ENCODE measurements at places on chromosomes 11 and 22.

GRCh38 chr11:35146711-35147110 lies 7.7 kb downstream of the CD44 start:
- DNase-seq, result no peak

DNA sequence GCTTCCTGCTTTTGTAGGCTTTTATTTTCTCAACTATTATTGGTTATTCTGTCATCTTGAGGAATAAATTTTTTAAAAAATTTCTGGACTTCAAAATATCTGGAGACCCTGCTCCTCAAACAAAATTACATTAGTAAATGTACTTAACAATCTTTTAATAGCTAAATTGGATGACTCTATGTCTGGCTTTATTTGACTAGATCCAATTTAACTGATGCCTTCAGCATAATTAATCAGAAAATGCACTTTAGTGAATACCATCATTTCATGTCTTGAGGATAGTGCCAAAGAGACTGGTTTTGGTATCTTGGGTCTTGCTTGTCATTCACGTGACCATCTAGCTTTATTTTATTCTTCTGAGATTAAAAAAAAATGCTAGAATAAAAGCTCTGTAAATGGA lies 1301.2 kb downstream of the JRKL start:
- no peak for DNase-seq

GRCh38 chr11:8654503-8654902 lies 28.0 kb downstream of the TRIM66 start:
- no peak for DNase-seq

GRCh38 chr11:82890936-82891335 lies 9.3 kb downstream of the PRCP start:
- DNase-seq, result no peak

DNA sequence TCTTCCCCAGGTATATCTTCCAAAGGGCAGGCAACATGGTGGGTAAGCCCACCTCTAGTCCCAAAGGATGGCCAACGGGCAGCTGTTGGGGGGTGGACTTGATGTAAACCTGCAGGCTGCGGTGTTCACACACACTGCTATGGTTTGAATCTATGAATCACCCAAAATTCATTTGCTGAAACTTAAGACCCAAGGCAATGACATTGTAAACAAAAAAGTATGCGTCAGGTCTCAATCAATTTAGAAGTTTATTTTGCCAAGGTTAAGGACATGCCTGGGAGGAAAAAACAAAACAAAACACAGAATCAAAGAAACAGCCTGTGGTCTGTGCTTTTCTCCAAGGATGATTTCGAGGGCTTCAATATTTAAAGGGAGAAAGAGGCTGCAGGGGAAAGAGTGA lies 18.3 kb downstream of the RCN1 start:
- no peak for DNase-seq

DNA sequence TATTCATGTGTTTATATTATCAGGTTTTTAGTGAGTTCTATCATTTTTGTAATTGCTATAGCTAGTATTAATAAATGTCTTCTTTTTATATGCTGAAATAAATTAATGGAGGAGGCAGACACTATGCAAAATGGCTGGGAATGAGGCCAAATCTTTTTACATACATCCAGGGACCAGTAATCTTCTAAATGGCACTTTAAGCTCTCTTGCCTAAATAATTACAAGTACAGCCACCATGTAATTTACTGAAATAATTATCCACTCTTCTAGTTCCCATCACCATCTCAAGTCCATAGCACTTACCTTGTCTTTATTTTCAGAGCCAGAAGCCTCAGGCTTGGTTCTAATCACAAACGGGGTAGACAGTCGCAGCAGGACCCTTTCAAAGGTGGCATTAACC lies 79.1 kb downstream of the GUCY1A2 start:
- no peak for DNase-seq

- DNase-seq, result no peak
Measured at GRCh38 chr11:9214765-9215164, 50.4 kb downstream of the DENND5A start.

- DNase-seq, result no peak
Measured at GRCh38 chr11:69620683-69621290, 20.2 kb upstream of the CCND1 start.

GRCh38 chr11:130370845-130371590 lies 56.3 kb upstream of the ZBTB44 start:
- no peak for DNase-seq

GRCh38 chr11:68074584-68075352 lies 35.9 kb downstream of the TCIRG1 start:
- DNase-seq, result no peak

DNA sequence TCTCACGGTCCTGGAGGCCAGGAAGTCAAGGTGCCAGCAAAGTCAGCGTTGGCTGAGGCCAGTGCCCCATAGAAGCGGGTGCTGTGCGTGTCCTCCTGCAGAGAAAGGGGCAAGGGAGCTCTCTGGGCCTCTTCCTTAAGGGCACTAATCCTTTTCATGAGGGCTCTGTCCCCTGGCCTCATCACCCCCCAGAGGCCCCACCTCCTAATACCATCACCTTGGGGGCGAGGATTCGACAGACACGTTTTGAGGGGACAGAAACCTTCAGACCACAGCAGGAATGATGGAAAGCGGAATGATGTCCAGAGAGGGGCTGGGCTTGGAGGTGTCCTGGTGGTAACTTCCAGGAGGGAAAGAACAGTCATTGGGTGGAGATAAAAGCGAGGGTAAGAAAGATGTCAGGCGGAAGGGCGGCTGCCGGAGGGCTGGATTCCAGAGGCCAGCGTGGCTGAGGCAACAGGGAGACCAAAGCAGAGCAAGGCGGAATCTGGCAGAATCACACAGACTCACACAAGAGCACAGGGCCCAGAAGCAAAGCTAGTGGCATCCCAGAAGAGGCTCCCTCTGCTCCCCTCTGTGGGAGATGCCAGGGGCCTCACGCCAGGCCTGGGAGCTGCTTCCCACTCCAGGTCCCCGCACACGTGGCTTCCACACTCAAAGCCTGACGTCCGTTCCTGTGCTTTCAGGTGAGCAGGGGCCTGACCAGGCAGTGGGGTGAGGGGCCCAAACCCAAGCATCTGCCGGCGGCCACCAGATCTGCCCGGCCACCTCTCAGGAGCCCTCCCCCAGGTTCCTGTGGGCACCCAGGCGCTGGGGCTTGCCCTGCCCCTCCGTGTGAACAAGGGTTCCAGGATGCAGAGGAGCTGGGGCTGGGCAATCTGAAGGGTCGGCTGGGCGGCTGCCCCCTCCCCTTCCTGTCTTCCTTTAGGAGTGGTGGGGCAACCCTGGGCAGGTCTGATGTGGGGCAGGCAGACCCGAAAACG lies 784.5 kb downstream of the BRD1 start:
- DNase-seq, result no peak

DNA sequence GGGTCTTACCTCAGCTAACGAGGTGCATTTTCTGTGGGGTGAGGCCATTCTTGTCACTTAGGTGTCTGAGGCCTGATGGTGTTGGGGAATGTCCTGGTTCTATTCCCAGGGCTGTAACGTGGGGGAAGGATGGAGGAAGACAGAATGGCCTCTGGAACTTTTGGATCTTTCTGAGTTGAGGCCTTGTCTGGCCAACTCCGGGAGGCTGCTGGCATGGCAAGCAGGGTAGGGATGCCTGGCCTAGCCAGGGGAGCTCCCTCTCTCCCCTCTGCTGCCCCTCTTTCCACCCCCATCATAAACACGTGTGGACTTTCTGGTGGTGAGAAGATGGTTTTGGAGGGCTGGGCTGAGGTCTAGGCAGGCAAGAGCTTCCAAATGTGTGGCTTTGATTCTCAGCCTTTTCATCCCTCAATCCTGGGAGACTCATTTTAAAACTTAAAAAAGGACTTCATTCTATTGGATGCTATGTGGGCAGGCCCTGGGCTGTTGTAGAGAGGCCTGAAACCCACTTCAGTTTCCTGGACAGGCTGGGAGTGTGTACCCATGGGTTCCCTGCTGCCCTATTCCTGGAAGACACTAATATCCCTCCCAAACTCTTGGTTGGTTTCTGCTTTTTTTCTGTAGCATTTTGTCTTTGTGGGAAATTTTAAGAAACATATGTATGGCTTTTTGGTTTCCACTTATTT lies 30.9 kb downstream of the ZBTB16 start:
- no peak for DNase-seq

- DNase-seq, result no peak
Measured at GRCh38 chr11:76124905-76125770, 81.2 kb downstream of the WNT11 start.

- no peak for DNase-seq
Measured at GRCh38 chr22:19836512-19836911, 18.2 kb downstream of the GNB1L start.

- peak; percentile 8 for DNase-seq
Measured at GRCh38 chr11:63242089-63242781, 1.2 kb downstream of the SLC22A25 start.

- DNase-seq, result no peak
Measured at GRCh38 chr11:19814421-19814820, 101.8 kb downstream of the NAV2 start.

DNA sequence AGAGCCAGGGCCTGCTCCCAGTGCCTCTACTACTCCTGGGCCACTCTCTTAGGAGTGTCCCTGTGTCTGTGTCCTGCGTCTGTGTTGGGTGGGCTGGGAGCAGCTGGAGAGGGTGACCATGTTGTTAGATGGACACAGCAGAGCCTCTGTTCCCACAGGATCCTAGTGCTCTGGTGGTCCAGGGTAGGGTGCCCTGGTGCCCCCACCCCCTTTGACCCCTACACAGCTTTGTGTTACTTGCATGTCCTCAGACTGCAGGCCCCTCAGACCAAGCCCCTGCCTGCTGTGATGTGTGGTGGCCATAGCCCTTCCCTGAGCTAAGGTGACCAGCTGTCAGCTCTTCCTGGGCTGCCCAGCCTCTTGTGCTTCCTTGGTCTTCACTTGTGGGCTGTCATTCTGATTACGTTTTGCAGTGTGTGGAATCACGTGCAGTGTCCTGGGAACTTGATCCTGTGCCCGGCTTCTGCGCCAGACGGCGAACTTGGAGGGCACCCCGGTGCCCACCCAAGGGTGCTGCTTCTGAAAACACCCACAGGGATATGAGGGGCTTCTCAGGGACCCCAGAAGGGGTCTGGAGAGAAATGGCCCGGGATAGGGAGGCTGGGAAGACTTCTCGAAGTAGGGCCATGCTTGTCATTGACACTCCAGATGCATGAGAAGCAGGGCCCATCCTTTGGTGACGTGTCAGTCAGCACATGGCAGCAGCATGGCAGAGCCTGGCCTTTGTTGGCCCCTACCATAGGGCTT lies 1.5 kb downstream of the TANGO2 start:
- DNase-seq, result no peak

DNA sequence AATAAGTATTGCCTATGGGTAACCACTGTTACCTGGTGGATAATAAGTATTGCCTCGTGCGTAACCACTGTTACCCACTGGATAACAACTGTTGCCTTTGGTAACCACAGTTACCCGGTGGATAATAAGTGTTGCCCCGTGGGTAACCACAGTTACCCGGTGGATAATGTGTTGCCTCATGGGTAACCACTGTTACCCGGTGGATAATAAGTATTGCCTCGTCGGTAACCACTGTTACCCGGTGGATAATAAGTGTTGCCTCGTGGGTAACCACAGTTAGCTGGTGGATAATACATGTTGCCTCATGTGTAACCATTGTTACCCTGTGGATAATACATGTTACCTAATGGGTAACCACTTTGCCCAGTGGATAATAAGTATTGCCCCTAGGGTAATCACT lies 9.8 kb upstream of the NXPE4 start:
- DNase-seq, result no peak

DNA sequence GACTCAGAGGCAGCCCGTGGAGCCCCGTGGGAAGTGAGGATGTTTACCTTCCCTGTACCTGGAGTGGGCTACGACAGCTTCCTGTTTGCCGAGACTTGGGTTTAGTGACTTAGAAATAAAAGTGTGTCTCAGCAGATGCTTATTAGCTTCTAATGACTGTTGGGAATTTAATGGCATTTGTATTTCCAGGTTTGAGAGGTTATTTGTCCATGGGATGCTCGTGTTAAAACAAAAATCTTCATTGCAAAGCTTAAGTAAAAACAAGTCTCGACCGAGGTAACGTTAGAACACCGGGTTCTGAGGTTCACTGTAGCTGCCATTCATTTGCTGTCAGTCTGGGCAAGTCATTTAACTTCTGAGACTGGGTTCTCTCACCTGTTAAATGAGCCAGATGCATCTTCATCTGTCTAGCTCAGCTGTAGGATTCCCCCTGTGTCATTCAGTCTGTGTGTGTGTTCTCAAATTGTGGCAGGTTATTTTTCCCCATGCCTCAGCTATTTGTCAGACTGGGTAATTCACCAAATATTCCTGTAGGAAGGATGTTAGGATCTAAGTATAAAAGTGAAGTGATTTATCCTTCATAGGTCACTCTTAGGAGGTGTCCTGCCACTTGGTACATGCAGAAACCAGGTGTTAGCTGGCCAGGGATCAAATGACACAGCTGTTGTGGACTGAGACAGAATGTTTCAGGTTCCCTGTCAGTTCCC lies 791 bp downstream of the EI24 start:
- no peak for DNase-seq

DNA sequence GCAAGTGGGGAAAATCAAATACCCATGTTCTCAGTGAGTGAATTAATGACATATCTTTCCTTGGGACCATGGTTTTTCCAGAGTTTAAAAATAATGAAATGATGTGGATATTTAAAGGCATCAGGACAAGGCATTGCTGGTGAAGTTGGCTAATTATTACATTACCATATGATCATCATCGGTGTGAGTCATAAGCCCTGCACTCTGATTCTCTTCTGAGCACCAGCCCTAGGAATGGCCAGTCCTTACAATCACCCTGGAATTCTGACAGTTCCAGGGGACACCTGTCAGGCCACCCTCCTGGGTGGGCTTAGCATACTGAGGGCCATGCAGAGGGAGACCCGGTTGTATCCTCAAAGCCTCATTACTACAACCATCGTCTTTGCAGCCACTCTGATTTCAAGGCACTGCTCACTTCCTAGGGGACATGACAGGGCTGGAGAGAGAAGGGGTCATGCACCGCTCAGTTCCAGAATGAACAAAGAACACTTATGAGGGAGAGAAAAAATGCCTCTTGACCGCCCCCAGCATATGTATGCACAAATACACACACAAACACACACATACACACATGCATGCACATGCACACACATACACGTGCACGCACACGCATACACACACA lies 365.0 kb downstream of the MIAT start:
- no peak for DNase-seq
